ENCODE measurements at places on chromosomes 2 and 18.

DNA sequence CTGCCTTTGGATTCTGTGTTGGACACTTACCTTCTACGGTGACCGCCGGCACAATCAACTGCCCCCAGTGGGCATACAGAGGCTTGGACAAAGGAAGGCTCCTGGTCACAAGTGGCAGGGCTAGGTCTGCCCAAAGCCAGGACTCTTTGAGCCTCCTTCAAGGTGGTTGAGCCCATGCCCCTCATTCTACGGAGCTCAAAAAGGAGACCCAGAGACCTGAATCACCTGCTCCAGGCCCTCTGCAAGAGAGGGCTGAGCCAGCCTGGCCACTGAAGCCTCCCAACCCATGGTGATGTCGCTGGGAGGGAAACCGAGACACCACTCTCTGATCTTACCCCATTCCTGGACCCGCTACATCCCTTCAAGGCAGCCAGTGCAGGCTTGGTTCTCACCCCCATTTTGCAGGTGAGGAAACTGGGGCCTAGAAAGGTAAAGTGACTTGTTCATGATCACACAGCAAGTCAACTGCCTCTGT is 87.9 kb downstream of the INHBB start:
- no peaks in the 10 kb centered on the region for H3K4me1 ChIP-seq
- no peak for DNase-seq
- no peak overlapping the region for H3K4me3 ChIP-seq
- no peak overlapping the region for H3K27ac ChIP-seq

DNA sequence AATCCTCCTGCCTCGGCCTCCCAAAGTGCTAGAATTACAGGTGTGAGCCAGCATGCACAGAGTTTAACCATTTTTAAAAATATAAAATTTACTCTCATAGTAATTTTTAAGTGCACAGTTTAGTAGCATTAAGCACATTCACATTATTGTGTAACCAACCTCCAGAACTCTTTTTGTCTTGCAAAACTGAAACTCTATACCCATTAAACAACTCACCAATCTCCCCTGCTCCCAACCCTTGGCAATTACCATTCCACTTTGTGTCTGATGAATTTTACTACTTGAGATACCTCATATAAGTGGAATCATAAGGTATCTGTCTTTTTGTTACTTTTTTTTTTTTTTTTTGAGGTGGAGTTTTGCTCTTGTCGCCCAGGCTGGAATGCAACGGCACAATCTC is 112.5 kb downstream of the BMPR2 start:
- H3K4me3 ChIP-seq = no peak overlapping the region
- no peaks in the 10 kb centered on the region for H3K27me3 ChIP-seq
- no peaks in the 10 kb centered on the region for H3K36me3 ChIP-seq

DNA sequence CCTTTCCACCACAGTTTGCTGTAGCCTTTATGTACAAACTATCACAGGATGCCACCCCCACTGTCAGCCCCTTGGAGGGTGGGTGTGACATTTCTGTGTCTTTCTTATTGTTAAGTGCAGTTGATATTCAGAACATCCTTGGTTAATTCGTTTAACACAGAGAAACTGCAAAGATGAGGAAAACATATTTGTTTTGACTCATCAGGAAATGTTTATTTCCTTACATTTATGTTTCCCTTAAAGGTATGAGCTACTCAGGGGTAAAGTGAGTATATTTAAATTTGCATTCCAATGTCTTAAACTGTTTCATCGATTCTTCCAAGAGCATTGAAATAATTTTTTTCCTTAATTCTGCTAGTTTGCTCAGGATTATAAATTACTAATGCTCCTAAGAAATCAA is 243.4 kb downstream of the RDH14 start:
- peaks cover 5% of the 10 kb centered on the region for H3K4me1 ChIP-seq
- H3K36me3 ChIP-seq = no peaks in the 10 kb centered on the region
- no peak overlapping the region for H3K27ac ChIP-seq
- H3K4me3 ChIP-seq = no peak overlapping the region
- DNase-seq = no peak

GRCh38 chr2:74031221-74031620 is 46.5 kb downstream of the TET3 start:
- DNase-seq = no peak
- peaks cover 15% of the 10 kb centered on the region for H3K36me3 ChIP-seq
- H3K4me1 ChIP-seq = peaks cover 67% of the 10 kb centered on the region
- no peaks in the 10 kb centered on the region for H3K27me3 ChIP-seq

DNA sequence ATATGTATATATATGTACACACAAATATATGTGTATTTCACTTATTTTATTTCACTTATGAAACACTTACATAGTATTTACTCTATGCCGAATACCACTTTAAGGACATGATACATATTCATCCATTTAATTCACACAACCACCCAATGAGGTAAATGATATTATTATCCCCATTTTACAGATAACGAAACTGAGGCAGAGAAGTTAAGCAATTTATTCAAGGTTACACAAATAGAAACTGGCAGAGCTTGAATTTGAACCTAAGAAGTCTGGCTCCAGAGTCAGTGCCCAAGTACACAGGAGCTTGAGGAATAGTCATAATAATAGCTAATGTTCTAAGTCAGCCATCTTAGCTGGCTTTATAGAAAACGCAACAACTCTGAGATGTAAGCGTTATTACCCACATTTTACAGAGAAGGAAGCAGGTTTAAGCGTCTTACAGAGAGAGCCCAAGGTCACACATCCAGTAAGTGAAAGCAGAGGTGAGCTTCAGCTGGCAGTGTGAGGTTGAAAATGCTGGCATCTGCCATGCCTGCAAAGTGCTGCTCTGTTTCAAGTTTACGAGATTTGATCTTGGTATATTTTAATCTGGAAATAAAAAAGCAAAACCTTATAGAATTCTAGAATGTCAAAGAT is 326.9 kb downstream of the LPIN1 start:
- H3K27me3 ChIP-seq = peaks cover 19% of the 10 kb centered on the region
- H3K4me1 ChIP-seq = no peaks in the 10 kb centered on the region
- H3K4me3 ChIP-seq = no peak overlapping the region
- DNase-seq = no peak
- H3K27ac ChIP-seq = no peak overlapping the region
- no peaks in the 10 kb centered on the region for H3K36me3 ChIP-seq

DNA sequence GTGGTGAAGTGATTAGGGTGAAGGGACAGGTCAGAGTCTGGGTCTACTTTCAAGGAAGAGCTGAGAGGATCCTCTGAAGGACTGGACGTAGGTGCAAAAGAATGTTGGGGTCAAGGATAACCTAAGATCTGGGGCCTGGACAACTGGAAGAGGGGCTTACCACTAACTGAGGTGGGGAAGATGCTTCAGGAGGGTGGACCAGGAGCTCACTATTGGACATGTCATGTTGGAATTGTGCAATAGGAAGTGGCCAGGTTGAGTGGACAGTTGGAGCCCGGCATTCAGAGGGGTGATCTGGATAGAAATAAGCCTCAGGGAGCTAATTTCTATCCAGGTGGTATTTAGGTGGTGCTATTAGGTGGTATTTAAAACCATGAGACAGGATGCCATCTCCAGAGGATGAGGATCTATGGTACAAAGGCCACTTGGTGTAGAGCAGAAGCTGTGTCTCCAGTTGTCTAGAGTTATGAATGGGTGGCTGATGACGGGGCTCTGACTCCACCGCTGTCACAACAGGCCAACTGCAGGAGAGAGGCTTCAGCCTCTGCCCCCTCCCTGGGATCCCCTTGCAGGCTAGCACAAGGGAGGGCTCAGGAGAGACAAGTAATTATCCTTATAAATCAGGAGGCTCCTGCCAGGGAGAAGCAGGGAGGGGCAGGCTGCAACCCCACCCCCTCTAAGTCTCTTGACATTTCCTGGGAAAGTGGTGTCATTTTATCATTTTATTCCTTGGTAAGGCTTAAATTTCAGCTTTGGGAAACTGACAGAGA is 158.0 kb downstream of the SMAD7 start:
- no peaks in the 10 kb centered on the region for H3K27me3 ChIP-seq
- H3K4me1 ChIP-seq = no peaks in the 10 kb centered on the region
- no peak for DNase-seq
- H3K4me3 ChIP-seq = no peak overlapping the region
- no peaks in the 10 kb centered on the region for H3K36me3 ChIP-seq

- H3K4me1 ChIP-seq = no peaks in the 10 kb centered on the region
- H3K4me3 ChIP-seq = no peak overlapping the region
- H3K36me3 ChIP-seq = no peaks in the 10 kb centered on the region
Measured at GRCh38 chr2:44055664-44056063, 59.9 kb upstream of the LRPPRC start.

- peaks cover 9% of the 10 kb centered on the region for H3K4me1 ChIP-seq
- no peaks in the 10 kb centered on the region for H3K27me3 ChIP-seq
- no peak overlapping the region for H3K27ac ChIP-seq
- peaks cover 36% of the 10 kb centered on the region for H3K36me3 ChIP-seq
- no peak overlapping the region for H3K4me3 ChIP-seq
Measured at GRCh38 chr2:63596401-63596883, 7.7 kb downstream of the MDH1 start.

GRCh38 chr2:143157418-143157817 is 28.2 kb downstream of the ARHGAP15 start:
- peaks cover 57% of the 10 kb centered on the region for H3K36me3 ChIP-seq
- peaks cover 59% of the 10 kb centered on the region for H3K4me1 ChIP-seq
- no peak overlapping the region for H3K4me3 ChIP-seq
- no peak overlapping the region for H3K27ac ChIP-seq
- no peaks in the 10 kb centered on the region for H3K27me3 ChIP-seq

DNA sequence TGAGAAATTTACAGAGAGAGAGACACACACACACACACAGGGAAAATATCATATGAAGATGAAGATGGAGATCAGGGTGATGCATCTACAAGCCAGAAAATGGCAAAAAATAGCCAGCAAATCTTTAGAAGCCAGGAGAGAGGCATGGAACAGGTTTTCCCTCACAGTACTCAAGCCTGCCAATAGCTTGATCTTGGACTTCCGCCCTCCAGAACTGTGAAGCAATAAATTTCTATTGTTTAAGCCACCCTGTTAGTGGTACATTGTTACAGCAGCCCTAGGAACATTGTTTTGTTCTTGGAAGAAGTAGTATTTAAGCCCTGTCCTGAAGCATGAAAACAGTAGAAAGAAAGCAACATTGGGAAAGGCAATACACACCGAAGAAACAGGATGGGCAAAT is 292.0 kb upstream of the LRP1B start:
- no peaks in the 10 kb centered on the region for H3K4me1 ChIP-seq
- H3K36me3 ChIP-seq = no peaks in the 10 kb centered on the region
- no peak overlapping the region for H3K4me3 ChIP-seq
- no peaks in the 10 kb centered on the region for H3K27me3 ChIP-seq
- DNase-seq = no peak

- no peak overlapping the region for H3K27ac ChIP-seq
- peaks cover 25% of the 10 kb centered on the region for H3K36me3 ChIP-seq
- H3K4me1 ChIP-seq = peaks cover 30% of the 10 kb centered on the region
- H3K4me3 ChIP-seq = no peak overlapping the region
Measured at GRCh38 chr2:101698844-101699754, 1.6 kb downstream of the MAP4K4 start.

- no peaks in the 10 kb centered on the region for H3K4me1 ChIP-seq
- no peak for DNase-seq
- H3K4me3 ChIP-seq = no peak overlapping the region
- H3K36me3 ChIP-seq = no peaks in the 10 kb centered on the region
Measured at GRCh38 chr2:128639120-128639477, 320.4 kb upstream of the HS6ST1 start.

DNA sequence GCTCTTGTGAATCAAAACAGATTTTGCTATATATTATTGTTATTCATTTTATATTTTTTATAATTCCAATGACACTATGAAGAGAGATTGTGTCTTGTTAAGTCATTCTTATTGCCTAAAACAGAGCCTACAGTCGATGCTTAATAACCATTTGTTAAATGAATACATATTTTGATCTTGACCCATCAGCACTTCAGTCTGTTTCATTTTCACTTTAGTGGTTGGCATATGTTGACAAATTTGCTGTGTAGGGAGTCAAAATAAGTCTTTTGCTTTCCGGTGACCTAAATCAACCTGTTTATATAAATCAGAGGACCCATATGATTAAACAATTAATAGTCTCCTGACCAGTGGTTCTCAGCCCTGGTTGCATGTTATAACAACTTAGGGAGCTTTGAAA is 97.1 kb downstream of the TXNL1 start:
- no peak overlapping the region for H3K4me3 ChIP-seq
- no peaks in the 10 kb centered on the region for H3K4me1 ChIP-seq
- DNase-seq = no peak
- no peaks in the 10 kb centered on the region for H3K36me3 ChIP-seq
- peaks cover 4% of the 10 kb centered on the region for H3K27me3 ChIP-seq

DNA sequence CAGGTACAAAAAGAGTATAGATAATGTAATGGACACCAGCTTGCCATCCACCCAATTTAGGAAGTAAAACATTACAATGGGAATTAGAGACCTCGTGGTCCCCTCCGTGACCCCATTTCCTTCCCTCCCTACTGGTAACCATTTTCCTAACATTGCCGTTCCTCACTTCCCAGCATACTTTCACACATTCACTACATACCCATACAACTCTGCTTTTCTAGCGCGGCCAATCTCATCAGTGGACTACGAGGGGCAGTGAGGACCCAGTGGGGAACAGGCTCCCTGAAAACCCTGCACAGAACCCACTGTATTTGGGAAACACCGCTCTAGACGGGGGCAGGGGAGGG is 1.1 kb downstream of the ENOSF1 start:
- DNase-seq = no peak
- H3K4me1 ChIP-seq = peaks cover 35% of the 10 kb centered on the region
- H3K36me3 ChIP-seq = peaks cover 26% of the 10 kb centered on the region
- peak overlapping the region; percentile 91 for H3K27ac ChIP-seq

- H3K4me3 ChIP-seq = no peak overlapping the region
- peak overlapping the region; percentile 90 for H3K27ac ChIP-seq
- peaks cover 44% of the 10 kb centered on the region for H3K4me1 ChIP-seq
- peaks cover 43% of the 10 kb centered on the region for H3K36me3 ChIP-seq
Measured at GRCh38 chr2:68737711-68738110, 3.1 kb downstream of the ARHGAP25 start.

DNA sequence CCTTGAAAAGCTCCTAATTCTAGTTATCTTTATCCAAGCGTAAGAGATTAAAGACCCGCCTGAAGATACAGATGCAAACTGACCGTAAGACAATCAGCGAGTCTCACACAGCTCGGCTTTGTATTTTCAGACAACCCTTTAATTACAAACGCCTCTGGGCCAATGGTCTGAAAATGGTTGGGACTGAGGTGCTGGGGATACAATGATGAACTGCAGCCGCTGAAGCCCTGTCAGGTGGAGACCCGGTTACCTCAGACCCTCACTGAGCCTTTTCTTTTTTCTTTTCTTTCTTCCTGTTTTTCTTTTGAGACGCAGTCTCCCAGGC is 715 bp upstream of the CFAP36 start:
- peak overlapping the region; percentile 98 for H3K4me3 ChIP-seq
- H3K27me3 ChIP-seq = peaks cover 2% of the 10 kb centered on the region
- peaks cover 7% of the 10 kb centered on the region for H3K36me3 ChIP-seq
- H3K27ac ChIP-seq = peak overlapping the region; percentile 95
- H3K4me1 ChIP-seq = peaks cover 8% of the 10 kb centered on the region
- no peak for DNase-seq

GRCh38 chr2:179106342-179106675 is 56.4 kb upstream of the CCDC141 start:
- peaks cover 13% of the 10 kb centered on the region for H3K36me3 ChIP-seq
- peaks cover 41% of the 10 kb centered on the region for H3K4me1 ChIP-seq
- no peak overlapping the region for H3K4me3 ChIP-seq
- no peaks in the 10 kb centered on the region for H3K27me3 ChIP-seq
- H3K27ac ChIP-seq = no peak overlapping the region
